ENCODE measurements at places on chromosomes 4 and X.

- no peak for DNase-seq
These were observed 739 bp downstream of the SLC49A3 start for GRCh38 chr4:687971-688853.

GRCh38 chr4:89218587-89218986 is 89.0 kb downstream of the GPRIN3 start:
- no peak for DNase-seq

DNA sequence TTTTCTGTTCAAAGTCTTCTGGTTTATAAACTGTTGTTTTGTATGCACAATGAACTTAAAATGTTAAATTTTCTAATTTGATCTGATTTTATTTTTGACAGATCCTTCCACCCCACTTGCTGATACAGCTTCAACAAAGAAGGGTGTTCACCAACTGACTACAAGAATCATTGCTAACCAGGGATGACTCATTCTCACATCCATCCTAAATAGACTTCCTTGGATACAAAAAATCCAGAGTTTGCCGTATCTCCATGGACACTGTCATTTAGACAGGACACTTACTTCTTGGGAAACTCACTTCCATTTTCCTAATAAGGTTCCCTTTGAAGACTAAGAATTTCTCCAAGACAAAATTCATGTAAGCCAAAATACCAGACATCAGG is 111.6 kb upstream of the NWD2 start:
- DNase-seq, result no peak

DNA sequence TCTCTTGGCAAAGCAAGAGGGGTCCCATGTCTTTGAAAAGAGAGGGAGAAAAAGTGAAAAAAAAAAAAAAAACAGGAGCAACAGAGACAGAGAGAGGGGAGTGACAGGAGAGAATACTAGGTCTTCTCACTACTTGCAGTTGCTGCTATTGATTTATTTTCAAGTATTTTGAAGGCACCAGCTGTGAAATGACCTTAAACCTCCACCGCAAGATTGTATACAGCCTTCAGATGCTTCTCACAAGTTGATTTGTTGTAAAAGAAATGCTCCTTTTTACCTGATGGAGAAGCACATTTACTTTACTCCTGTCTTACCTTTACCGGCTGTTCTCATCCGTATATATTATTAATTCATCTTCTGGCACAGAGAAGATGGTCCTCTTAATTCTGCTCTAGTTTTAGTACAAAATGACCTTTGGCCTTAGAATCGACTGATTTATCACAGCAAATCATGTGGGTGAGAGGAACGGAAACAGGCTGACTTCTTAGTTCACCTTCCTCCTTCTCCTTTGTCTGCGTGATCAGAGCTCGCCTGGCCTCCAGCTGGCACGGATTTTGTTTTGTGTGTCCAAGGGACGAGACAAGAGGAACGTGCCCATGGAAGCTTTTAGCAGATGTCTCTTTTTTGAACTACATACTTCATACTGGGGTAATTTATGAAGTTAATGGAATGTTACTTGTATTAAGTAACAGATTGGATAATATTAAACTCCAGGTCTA is 82.4 kb upstream of the PACRGL start:
- peak; percentile 85 for DNase-seq

DNA sequence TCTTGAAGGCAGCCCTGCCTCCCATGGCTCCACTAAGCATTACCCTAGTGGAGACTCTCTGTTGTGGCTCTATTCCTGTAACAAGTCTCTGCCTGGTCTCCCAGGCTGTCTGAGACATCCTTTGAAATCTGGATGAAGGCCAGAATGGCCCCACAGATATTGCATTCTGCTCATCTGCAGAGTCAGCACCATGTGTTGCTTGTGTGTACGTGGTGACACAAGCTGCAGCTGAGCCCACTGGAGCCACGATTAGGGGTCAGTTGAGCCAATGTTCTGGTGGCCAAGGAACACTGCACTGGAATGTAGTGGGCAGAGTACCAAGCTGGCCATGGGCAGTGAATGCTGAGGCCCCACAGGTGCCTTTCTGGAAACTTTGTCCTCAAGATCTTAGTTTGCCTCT is 29.2 kb downstream of the GRID2 start:
- DNase-seq, result peak; percentile 33

- no peak for DNase-seq
These were observed 30.0 kb upstream of the MYOZ2 start for GRCh38 chr4:119105605-119106004.

DNA sequence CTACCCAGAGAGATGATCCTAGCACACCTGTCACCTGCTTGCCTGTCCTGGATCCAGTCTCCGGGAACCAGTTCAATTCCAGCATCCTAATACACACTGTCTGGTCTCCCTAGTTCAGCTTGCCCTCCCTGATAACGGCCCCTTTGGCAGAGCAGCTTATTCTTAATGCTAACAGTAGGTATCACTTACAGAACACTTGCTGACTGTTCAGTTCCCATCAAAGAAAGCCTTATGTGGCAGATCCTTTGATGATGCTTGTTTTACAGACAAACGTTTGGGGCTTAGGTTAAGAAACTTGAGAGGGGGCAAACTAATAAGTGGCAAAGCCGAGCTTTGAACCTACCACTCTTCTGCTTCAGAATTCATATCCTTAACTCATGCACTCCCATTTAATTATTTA is 890 bp downstream of the RASSF6 start:
- DNase-seq, result no peak

DNA sequence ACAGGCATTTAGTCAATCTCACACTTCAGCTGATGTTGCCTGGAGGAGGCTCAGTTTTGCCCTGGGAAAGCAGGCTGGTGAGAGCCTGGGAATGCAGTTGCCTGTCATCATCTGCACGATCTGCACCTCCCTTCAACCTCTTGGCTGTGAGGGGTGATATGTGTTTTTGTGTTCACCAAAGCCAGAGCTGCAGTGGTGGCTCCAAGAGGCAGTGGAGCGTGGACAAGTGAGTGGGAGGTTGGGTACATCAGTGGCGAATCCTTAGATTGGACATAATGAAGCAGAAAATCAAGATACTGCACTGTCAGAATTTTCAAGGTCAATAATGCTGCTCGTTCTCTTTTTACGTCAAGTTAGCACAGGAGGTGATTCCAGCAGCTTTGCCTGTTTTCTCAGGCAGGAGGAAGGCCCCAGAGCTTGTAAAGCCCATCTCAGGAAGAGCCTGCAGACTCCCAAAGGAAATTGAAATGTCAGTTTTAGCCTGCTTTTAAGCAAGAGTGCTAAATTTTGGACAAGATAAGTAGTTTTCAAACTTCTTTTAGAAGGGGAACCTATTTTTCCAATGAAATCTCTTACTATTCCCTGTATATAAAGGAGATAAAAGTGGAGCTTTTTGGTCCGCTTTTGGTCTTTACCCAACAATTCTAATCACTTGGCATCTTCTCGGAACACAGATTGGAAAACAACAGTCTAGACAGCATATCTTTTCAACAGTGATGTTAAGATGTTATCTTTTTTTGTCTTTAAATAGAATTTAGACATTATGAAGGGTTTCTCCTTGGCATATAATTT is 92.8 kb downstream of the FRAS1 start:
- no peak for DNase-seq

GRCh38 chrX:69493193-69493592 is 10.9 kb upstream of the NALF2 start:
- no peak for DNase-seq

- no peak for DNase-seq
These were observed 130.8 kb downstream of the ANAPC10 start for GRCh38 chr4:144967161-144967560.

- DNase-seq, result peak; percentile 79
These were observed 144.6 kb upstream of the KIT start for GRCh38 chr4:54513204-54513603.

GRCh38 chrX:151871244-151871643 is 41.4 kb upstream of the MAGEA4 start:
- peak; percentile 63 for DNase-seq

DNA sequence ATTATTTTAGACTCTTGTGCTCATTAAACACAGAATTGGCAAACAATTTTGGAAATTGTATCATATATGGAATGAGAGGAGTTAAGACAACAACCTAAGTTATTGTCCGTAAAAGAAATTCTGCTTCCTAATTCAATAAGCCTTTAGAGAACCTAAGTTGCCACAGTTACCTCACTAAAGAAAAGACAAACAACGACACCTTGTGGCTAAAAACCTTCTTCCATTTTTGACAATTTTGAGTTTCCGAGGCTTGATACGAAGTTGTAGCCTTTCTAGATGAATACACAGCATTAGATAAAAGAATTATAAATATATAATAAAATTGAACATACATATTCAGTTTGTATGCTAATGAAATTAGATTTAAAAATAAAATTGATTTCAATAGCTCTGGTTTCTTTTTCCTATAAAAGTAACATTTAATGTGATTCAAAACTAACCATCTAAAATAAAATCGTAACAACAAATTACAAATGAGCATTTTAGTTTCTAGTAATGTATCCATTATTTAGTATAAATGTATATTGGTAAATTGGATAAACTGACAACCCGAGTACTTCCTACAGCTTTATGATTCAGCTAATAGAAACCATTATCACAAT is 275.1 kb downstream of the GPM6A start:
- peak; percentile 43 for DNase-seq

- DNase-seq, result no peak
These were observed 29.1 kb downstream of the ANAPC4 start for GRCh38 chr4:25406081-25406692.

DNA sequence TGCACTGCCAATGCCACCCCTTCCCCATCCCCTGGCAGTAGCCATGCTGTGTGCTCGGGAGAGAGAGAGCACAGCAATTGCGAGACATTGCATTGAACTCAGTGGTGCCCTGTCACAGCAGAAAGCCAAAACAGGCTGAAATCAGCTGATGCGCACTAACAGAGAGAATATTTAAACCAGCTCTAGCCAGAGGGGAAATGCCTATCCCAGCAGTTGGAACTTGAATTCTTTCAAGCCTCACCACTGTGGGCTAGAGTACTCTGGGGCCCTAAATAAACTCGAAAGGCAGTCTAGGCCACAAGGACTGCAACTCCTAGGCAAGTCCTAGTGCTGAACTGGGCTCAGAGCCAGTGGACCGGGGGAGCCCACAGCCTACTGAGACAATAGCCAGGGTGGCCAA is 17.7 kb upstream of the RP2 start:
- no peak for DNase-seq

- no peak for DNase-seq
These were observed 86.2 kb upstream of the PCDH10 start for GRCh38 chr4:133062851-133063250.

DNA sequence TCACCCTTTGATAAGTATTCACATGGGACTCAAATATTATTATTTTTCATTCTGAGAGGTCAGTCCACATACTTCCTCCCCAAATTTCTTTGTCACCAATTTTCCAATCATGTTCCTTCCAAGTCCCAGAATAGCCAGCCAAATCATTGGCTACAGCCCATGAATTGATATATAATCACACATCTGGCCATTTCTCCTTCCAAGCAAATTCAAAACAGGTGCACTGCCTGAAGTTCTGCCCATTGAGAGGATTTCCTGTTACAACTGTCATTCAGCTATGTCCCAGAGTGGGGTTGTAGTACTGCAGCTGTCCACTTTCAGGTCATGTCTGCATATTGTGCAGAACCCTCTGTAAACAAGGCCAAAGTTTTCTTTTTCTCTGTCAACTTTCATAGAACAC is 347.8 kb downstream of the GRID2 start:
- no peak for DNase-seq

DNA sequence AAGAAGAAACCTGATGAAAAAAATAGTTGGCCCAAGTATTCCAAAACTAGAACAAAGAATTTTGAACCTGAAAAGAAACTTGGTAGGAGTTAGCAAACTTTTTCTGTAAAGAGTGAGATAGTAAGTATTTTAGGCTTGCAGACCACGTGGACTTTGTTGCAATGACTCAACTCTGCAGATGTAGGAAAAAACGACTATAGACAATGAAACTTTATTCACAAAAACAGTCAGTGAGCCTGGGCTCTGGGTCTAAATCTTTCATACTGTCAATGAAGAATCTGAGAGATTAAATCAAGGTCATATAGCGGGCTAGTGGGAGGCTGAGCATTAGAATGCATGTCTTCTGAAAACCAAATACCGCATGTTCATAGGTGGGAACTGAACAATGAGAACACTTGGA is 23.0 kb downstream of the SH3D19 start:
- no peak for DNase-seq

DNA sequence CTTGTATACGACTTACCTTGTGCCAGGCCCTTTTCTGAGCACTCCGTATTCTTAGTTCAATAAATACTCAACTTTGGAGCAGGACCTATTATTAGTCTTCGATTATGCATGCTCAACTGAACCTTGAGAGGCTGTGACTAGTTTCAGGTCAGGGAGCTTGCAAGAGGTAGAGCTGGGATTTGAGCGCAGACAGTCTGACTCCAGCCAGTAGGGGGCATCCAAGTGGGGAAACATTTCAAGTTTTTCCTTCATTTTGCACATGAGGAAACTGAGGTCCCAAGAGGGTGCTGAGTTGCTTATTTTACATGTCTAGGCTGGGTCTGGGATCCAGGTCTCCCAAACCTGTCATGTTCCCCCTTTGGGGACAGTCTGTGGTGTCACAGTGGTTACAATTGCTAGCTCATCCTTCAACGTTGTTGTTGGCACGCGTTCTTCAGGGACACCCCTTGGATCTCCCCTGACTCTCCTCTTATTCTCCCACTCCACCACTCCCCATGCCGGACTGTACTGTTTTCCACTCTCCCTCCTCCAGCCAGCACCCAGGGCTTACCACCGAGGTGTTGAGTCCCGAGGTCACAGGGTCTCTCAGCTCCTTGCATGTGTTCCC is 6.7 kb upstream of the PRICKLE3 start:
- no peak for DNase-seq

- DNase-seq, result no peak
These were observed 40.8 kb downstream of the EVC start for GRCh38 chr4:5751666-5752375.

DNA sequence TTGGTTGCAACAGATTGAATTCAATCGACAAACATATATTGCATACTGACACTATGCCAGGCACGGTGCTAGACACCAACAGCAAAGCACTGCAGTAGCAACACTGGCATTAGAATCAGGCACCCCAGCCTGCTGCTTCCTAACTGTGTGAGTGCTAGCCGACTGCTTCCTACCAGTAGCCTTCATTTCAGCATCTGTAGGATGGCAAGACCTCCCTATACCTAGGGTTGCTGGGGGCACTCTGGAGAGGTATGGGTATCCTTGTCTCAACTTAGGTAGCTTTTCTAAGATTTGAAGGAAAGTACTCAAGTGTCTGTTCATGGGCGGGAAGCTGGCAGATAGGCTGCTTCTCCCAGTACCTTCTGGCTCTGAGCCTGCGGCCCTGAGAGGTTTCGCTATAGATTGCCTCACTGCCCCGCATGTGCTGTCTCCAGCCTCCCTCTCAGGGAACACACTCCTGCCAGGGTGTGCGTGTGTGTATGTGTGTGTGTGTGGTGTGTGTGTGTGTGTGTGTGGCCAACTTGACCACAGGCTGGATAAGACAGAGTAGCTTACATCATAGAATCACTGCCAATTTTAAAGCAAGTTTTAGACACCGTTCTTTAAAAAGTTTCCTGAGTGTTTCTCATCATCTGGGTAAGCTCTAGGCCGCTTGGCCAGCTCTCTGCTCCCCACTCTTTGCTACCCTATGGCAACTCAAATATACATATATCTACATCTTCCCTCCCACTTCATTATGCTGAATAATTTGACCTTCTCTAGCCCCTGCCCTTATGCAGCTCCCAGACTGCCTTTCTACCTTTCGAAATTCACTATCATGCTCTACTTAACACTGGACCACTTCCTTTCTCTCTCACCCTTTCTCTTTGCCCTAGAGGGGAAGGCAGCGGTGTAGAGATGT is 97.0 kb upstream of the PJA1 start:
- no peak for DNase-seq

- DNase-seq, result peak; percentile 70
These were observed 533 bp downstream of the IL15 start for GRCh38 chr4:141636771-141637460.
